ENCODE measurements at places on chromosomes 5 and 9. TPM values are rescaled to one million over a fixed set of nuclear protein-coding genes. Genes with fewer than 3 reads are reported as not detected.
A peak's percentile ranks its signal among the peaks of the same experiment; 100 is the strongest.

DNA sequence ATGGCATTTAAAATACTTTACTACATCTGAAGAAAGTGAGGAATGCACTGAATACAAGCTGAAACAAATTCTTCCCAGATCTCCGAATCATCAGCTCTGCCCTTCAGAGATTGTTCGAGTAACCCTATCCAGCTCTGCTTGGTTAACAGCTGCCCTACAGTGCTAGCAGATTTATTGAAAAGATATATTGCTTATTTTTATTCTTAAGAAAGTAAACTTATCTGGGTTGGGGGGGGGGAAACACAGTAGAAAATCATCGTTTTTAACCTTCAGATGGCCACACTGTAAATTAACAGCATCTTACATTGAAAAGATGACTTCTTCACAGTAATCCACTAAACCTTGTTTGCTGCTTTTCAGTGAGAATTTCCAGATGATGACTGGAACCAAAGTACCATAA lies 210.8 kb downstream of the NFIB start:
- no peak for DNase-seq

- no peak for DNase-seq
These were observed 254.1 kb upstream of the FBXL7 start for GRCh38 chr5:15245913-15246312.

DNA sequence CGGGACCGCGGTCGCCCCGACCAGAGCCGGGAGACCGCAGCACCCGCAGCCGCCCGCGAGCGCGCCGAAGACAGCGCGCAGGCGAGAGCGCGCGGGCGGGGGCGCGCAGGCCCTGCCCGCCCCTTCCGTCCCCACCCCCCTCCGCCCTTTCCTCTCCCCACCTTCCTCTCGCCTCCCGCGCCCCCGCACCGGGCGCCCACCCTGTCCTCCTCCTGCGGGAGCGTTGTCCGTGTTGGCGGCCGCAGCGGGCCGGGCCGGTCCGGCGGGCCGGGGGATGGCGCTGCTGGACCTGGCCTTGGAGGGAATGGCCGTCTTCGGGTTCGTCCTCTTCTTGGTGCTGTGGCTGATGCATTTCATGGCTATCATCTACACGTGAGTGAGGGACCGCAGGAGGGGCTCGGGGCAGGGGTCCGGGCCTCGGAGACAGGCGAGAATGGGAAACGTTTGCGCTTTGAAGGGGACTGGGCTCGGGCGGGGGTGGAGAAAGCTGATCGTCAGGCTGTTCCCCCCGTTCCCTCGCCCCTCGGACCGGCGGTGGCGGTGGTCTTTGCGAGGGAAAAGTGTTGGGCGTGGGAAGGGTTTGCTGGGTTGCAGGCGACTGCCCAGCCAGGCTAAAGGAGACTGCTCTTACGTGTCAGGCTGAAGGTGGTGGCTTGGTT lies 457 bp downstream of the UGCG start:
- DNase-seq, result peak; percentile 91

DNA sequence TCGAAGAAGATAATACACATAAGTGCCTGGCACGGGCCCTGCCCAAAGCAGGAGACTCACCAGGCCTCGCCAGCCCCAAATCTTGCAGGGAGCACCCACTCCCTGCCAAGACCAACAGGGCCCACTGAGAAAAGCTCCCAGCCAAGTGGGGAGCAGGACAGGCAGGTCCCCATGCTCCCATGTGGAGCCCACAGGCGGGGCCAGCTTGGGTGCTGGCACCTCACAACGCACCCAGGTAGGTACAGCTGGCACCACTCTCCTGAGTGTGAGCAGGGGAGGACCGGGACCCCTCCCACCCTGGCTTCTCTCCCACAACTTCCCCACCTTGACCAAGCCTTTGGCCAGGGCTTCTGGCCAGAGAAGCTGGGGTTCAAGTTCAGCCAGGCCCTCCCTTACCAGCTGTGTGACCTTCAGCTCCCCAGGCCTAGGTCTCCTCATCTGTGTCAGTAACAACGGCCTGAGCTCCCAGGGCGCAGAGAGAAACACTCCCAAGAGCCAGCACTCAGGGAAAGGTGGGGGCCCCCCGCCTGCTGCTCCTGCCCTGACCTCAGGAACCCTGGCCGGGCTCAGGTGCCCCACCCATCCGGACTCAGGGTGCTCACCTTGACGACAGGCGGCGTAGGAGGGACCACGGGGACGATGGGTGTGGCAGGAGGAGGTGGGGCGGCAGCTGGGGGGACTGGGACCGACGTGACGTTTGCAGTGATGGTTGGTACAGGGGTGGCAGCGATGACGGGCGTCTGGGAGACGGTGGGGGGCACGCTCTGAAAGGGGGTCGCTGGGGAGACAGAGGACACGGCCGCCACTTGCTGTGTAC lies 17.8 kb downstream of the BRD3 start:
- no peak for DNase-seq

- DNase-seq, result no peak
These were observed 124.1 kb upstream of the STC2 start for GRCh38 chr5:173452119-173452905.

Gene EQTN
- 0.42 TPM for total RNA-seq

Gene PCDHA2
- not detected for total RNA-seq

Gene ADCY2
- total RNA-seq, result 7.9 TPM

Gene NOTCH1
- total RNA-seq, result 95.3 TPM

Gene CCDC192
- total RNA-seq, result not detected

Gene HIGD2A
- total RNA-seq, result 120 TPM

Gene MEIKIN
- not detected for total RNA-seq

Gene FST
- 6.1 TPM for total RNA-seq

Gene ANKRD34B
- not detected for total RNA-seq

Measured in lower leg skin (tissue), 4 donors.